ENCODE measurements at places on chromosomes 1 and 21.

GRCh38 chr1:208410409-208410808 is 166.2 kb upstream of the PLXNA2 start:
- DNase-seq, result no peak

DNA sequence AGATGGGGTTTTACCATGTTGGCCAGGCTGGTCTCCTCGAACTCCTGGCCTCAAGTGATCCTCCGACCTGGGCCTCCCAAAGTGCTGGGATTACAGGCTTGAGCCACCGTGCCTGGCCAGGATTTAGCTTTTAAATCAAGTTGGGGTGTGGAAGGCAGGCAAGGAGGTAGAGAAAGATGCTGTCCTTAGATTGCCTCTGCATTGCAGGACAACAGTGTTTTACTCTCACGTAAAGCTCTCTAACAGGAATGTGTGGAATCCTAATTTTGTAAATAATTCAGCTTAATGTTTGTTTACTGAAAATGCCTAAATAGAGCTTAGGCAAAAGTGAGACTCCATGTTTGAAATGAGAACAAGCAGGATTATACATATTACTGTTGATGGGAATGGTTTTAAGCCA is 29.5 kb upstream of the TGFB2 start:
- DNase-seq, result no peak

DNA sequence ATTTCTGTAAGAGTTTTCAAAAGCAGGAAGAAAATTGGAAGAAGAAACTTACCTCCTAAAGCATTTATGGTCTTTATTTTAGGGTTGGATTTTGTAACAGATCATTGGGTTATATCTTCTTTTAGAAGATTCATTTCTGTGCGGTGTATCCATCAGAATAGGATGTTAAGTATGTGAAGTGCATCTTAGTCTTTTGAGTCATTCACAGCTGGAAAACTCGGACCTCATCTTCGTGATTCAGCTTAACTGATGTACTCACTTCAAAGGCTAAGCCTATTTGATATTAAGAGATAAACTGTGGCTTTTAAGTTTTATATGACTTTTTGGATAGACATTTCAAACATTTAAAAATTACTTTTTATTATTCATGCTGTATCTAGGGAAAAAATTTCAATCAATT is 56.3 kb downstream of the GIPC2 start:
- DNase-seq, result no peak

- DNase-seq, result no peak
Observed at GRCh38 chr1:51897699-51898031, 19.1 kb upstream of the NRDC start.

Data from stimulated activated CD8-positive, alpha-beta memory T cell treated with anti-CD3 and anti-CD28 coated beads, Interleukin-4, amount 100 ng/mL, for 1 hour (primary cell).